Stimulated activated CD4-positive, alpha-beta T cell treated with anti-CD3 and anti-CD28 coated beads, Interleukin-2, amount 100 ng/mL, for 24 hours (primary cell): ENCODE measurements at places on chromosomes 2 and 18.

DNA sequence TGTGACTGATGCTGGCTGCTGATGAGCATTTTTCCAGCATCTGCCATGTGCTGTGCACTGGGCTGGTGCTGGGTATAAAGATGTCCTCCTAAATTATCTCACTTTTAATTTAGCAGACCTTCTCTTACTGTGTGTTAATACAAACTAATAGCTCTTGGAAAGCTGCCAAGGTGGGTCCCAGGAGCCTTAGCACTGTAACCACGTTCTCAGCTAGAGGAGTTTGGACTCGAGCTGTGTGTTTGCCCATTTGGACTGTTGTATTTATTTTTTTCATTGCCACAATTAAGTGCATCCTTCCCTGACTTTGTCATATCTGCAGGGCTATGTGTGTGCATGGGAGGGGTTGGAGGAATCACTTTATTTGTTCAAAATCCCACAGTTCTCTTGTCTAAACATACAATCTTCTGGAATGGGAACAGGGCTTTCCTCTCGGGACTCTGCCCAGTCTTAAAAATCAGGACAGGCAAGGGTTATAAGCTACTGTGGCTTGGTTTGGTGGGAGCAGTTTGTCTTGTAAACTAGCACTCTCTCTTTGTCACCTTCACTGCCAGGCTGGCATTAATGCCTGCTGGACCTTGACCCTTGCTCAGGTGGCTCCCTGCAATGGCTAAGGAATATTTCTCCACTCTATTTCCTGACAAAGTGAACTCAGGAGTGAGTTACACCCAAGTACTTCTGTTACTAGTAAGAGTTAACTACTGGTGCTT, 129.7 kb upstream of the MGAT5 start:
- no peak for DNase-seq

- DNase-seq, result no peak
These were observed 467.3 kb downstream of the CMPK2 start for GRCh38 chr2:6398421-6398820.

GRCh38 chr2:213069531-213069930, 81.9 kb downstream of the IKZF2 start:
- no peak for DNase-seq

DNA sequence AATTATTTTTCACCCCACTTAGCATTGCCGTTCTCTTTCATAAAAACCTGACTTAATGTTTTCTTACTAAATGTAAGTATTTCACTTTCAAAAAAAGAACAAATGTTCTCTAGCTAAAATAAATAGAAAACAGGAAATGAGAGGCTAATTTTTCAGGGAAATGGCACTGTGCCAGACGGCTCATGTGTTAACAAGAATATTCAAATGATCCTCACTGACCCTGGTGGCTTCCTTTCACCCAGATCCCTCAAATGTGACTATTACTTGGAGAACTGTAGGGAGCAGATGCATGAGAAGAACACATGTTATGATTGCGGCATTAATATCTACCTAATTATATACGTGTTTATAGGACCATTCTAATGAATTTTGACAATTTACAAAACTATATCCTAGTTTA, 827.7 kb downstream of the SOCS6 start:
- DNase-seq, result no peak

GRCh38 chr2:64945973-64946768, 43.0 kb upstream of the SLC1A4 start:
- peak; percentile 55 for DNase-seq

- DNase-seq, result no peak
These were observed 58.2 kb upstream of the REG3G start for GRCh38 chr2:78967294-78967693.

- no peak for DNase-seq
These were observed 72.2 kb upstream of the L3MBTL4 start for GRCh38 chr18:6486764-6487426.

GRCh38 chr2:112276954-112277353, 1.6 kb downstream of the ZC3H6 start:
- DNase-seq, result no peak

DNA sequence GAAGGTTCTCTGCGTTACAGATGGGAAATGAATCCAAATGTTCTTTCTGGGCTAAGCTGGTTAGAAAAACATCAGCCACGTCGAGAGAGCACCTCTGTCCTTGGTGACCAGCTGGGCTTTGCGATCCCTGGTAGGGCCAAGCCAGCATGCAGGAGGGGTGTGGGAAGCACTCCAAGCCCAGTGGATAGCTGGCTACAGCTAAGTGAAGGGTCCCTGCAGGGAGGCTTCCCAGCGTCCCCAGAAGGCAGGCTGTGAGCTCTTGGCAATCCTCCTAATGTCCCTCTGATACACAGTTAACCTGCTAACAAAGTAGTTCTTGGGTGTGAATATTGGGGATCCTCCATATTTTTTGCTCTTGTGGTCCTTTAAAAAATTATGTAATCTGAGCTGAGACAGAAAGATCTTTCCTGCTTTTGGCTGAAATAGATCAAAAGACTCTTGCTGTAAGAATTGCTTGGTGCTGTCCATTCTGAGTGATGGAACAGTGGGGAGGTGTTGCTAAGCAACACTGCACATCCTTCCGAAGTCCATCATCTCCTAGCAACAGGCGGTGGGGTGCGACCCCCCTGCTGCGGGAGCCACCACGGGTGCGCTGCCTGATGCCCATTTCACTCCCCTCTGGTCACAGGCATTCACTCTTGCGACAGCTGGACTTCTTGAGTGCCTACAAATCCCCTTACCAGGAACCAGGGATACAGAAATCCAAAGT, 88.5 kb upstream of the UXS1 start:
- no peak for DNase-seq

DNA sequence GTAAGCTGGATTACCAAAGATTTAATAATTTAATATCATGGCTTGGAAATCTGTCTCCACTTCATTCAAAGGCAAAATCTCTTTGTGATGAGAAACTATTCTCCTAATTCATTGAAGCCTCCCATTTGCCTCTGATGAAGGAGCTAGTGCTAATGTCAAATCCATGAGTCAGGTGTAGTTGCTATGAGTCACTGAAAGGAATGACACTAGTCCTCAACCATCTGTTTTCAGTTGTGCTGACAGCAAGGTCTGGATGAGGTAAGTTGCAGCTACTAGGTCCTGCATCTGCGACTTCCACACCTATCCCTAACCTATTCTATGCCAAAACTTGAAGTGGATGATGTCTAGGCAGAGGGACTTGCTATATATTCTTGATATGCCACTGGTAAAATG, 324.0 kb upstream of the UBE2E3 start:
- DNase-seq, result no peak

DNA sequence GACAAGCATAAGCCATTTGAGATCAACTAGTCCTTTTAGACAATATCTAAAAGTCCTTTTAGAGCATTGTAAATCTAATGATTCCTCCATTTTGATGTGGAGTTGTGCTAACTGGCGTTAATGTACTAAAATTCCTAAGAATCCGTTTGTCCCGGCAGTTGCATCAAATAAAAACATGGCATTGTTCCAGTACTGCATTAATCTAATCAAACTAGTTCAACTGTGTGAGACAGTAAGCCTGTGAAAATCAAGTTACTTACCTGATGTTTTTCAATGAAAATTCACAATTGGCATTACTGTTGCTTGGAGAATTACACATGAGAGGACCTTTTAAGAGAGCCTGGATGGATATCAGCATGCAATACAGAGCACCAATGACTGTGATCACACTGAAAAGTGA, 13.3 kb downstream of the TM4SF20 start:
- no peak for DNase-seq

- DNase-seq, result no peak
These were observed 47.3 kb upstream of the C1D start for GRCh38 chr2:68110102-68110501.

GRCh38 chr2:234355808-234356365, 141.0 kb downstream of the ARL4C start:
- DNase-seq, result no peak

- DNase-seq, result no peak
These were observed 17.7 kb upstream of the ARL5A start for GRCh38 chr2:151845884-151846283.

- no peak for DNase-seq
These were observed 68.1 kb upstream of the TCF7L1 start for GRCh38 chr2:85064927-85065577.

DNA sequence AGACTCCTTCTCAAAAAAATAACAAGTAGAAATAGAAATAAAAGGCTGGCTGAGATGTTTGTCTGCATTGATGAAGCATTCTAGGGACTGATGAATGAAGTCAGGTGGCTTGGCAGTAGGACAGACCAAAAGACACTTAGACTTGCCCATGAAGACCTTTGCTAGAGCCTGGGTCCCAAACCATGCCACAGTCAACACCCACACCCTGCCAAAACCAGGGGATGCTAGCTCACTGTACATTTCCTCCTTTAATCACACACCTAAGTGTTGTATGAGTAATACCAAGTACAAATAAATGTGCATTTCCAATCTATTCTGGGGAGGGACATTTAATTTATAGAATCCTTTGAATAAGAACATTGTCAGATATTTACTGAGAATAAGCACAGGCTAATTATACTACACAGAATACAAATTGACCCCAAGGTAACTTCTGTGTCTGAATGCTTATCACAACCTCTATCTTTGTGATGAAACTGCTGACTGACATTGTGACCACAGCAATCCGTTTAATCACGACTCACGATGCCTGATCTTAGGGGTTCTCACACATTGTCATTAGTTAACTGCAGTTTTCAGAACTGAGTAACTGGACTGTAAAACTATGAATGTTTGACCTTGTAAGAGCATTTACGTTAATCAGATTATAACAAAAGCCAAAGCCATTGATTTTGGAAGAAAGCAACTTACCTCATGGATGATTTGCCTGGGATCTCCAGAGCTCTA, 10.5 kb upstream of the NOL10 start:
- no peak for DNase-seq

DNA sequence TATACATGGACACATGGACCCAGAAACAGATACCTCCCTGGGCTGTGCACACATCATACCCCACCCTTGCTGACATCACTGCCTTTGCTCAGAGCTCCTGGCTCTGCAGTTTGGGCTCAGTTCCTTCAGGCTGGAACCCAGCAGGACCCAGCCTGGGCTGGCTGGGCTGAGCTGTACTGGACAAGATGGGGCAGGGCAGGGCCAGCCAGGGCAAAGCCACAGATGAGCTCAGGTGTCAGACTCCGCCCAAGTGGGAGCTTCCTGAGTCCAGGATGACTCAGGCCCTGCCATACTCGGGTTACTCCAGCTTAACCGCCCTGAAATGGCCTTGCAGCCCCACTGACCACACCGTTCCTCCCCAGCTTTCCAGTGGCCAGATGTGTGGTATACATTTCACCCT, 284.9 kb downstream of the OSR1 start:
- DNase-seq, result no peak

GRCh38 chr2:182668671-182669070, 47.4 kb upstream of the DNAJC10 start:
- DNase-seq, result no peak

DNA sequence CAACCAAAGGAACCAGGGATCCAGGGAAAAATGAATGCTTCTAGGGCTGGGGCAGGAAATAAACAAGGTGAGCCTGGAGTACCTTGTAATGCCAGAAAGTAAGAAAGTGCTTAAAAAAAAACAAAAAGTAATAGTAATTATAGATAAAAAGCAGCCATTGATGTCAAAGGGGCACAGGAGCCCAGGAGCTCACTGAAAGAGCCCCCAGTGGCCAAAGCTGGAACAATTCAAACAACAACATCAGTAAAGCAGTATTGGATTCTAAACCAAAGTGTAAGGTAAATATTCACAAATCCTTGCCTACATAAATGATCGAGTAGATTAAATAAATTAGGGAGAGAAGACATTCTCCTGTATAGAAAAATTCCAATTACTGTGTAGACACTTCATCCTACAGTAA, 114.3 kb upstream of the ARL4C start:
- no peak for DNase-seq

DNA sequence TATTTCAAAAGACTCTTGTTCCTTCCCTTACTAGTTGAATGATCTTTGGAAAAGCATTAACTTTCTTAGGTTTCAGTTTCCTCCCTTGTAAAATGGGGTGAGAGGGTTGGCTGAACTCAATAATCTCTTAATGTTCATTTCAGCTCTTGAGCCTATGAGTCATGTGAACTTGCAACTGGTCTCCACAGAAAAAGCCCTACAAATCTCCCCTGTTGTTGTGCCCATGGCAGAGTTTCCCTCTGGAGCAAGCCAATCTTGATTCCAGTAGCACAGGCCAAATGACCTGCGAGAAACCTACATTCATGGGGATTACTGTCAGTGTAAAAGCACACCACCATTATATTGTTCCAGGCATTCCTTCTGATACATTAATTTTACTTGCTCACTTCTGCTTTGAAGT, 388.9 kb downstream of the ALK start:
- DNase-seq, result no peak

DNA sequence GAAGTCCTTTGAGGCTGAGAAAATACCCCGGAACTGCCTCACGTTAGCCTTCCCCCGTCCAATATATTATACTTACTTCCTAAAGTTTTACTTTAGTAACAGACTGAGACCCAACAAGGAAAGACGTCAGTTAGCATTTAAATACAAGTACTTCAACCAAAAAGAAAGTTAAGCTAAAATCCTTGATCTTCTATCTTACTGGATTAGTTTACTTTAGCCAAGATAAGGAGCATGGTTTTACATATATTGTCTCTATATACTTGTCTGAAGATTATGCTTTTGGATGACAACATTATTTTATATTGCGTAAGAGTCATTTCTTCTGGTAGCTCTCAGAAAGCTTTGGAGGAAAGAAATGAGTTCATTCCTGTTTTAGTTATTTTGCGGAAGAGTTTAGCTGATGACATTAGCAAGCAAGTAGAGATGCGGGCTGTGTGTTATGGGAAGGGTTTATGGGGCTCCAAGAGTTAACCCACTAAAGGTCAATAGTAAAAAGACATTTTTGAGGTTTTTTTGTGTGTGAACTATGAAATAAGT, 532.9 kb downstream of the ZNF516 start:
- DNase-seq, result no peak

DNA sequence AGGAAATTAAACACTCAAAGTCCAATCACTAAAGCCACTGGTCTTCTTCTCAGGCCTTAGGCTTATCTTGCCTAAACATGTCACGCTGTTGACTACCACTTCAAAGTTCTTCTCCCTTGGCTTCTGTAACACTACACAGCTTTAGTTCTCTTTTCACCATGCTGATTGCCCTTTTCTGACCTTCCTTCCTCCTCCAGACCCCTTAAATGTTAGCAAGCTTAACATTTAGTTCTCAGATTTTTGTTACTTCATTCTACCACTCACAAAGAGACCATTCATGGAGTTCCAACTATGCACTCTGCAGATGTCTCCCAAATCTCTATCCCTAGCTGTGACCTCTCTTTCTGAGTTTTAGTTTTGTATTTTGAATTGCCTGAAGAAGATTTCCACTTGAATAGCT, 64.4 kb downstream of the TTC21B start:
- no peak for DNase-seq

GRCh38 chr2:202115479-202115971, 42.5 kb downstream of the KIAA2012 start:
- no peak for DNase-seq

- no peak for DNase-seq
These were observed 118.7 kb downstream of the MYO5B start for GRCh38 chr18:50076277-50076676.

DNA sequence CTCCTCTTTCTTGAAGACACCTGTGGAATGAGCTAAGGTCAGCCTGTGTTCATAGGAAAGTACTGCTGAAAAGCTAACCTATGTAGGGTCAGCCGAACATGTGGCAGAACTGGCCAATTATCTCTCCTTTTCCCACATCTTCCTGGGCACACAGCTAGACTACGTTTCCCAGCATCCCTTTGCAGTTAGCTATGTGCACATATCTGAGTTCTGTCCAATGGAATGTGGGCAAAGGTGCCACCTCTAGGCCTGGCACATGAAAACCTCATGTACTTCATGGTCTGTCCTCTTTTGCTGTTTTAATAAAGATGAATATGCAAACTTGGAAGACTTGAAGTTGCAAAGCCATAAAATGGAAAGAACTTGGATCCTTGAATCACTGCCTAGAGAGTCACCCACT, 352.6 kb downstream of the TNS1 start:
- no peak for DNase-seq
